Activated CD4-positive, alpha-beta T cell treated with anti-CD3 and anti-CD28 coated beads, Interleukin-2, amount 50 U/mL, for 48 hours (primary cell): ENCODE measurements at places on chromosomes 4 and X.
A peak's percentile ranks its signal among the peaks of the same experiment; 100 is the strongest.

GRCh38 chr4:19803406-19803805, 448.3 kb upstream of the SLIT2 start:
- no peak for DNase-seq

GRCh38 chr4:183300070-183300469, 20.0 kb downstream of the CLDN22 start:
- DNase-seq = no peak

DNA sequence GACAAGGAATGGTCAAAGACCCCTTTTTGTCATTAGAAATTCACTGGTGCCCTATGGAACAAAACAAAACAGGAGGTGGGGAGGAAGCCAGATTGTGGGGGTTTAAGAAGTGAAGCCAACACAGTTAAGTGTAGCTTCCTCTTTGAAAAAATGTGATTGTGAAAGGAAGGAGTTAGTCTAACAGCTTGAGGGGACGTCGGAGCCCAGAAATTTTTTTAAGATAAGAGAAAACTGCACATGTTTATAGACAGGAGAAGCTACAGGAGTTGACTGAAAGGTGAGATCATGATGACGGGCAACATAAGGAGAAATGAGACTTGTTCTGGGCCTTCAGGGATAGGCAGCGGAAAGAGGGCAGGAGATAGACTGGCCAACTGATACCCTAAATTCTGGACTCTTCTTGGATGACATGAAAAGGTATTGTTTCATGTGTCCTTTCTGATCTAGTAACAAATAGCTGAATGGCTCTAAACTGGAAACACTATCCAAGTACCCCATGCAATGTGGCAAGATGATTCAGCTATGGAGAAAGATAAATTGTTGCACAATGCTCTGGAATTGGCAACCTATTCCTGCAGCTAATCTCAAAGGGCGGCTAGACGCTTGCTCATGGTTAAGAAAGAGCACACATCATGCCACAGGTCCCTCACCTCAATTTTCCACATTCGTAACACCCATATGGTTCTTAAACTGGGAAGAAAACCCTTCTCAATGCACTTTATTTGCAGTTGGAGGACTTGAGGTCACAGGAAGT, 3.7 kb upstream of the HDAC8 start:
- no peak for DNase-seq

- DNase-seq = no peak
Observed at GRCh38 chr4:147928400-147928799, 196.5 kb downstream of the ARHGAP10 start.

DNA sequence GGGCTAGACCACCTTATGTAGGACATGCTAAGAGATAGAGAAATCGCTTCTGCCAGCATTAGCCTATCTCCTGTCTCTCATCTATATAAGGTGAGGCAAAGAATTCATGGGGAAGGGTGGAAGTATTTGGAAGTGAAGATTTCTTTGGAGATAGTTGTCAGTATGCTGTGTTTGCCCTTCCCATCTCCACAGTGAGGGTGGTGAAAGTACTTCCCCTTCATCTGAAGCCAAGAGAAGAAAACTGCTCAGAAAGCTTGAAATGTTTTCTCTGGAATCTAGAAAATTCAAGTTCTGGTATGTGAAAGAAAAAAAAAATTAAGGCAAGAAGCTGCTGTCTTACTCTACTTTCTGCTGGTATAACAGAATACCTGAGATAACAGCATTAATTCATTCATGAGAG, 12.3 kb upstream of the ADH5 start:
- DNase-seq = no peak

DNA sequence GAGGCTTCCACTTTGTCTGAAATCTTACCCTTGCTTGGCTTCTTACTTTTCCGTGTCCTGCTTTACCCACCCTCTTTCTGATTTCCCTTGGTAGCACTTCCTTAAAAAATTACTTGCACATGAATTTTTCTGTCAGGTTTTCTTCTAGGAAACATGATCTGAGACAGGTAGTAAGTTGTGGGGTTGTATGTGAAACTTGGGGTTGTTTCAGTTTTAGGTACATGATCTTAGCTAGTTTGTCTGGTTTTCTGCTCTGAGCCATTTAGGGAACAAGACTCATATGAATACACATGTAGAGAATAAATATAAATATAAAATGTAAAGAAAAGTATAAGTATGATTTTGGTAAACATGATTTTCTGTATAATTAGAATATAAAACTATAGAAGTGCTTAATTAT, 17.4 kb upstream of the ARMCX2 start:
- no peak for DNase-seq

DNA sequence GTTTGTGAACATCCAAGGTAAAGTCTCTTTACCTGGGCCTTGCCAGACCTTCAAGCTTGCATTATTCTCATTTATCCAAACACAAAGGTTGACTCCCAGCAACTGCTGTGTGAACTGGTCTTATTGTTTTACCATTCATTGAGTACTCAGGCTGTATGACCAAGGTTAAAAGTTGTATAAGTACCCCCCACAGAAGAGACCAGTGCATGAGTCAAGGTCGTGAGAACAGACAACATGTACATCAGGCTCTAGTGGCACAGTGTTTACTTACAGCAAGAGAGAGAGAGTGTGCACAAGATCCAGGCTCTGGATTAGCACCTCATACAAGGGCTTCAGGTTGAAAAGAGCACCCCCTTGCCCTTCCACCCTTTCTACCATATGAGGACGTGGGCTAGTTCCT, 77.4 kb upstream of the EFNB1 start:
- no peak for DNase-seq

GRCh38 chr4:72568959-72569718, at the start of gene ADAMTS3:
TSS of gene ADAMTS3 (minus strand) at chr4:72569221. CDS start at chr4:72568762, 459 bp downstream.
- DNase-seq = peak; percentile 6

DNA sequence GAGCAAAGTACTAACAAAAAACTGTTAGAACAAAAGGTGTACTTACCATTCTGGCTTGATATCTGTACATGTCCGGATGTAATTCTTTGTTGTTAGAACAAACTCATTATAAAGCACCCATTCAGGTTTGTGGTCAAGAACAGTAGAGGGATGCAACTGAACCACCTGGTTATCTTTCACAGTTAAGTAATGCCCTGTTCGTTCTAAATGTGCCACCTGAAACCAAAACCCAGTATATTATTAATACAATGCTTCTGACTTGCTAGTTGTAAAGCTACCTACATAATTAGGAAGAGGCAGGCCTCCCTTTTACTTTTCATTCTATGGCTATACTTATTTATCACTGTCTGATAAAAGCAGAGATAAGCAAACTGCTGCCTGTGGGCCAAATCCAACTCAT, 54.8 kb downstream of the DHX15 start:
- no peak for DNase-seq

DNA sequence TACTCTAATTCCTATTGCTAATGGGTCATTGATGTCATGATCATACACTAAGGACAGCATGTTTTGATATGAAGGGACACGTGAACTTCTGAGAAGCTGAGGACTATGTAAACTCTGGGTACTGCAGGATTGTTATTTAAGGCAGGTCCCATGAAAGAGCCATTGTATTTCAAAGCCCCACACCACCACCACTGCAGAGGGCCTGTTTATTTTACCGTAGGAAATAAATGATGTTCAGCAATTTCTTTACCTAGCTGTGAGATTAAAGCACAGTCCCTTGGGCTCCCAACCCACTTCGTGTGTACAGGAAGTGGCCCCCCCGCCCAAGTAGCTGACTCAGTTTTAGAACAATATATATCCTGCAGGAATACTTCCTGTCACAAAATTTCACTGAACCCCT, 89.8 kb upstream of the ACSL4 start:
- no peak for DNase-seq

DNA sequence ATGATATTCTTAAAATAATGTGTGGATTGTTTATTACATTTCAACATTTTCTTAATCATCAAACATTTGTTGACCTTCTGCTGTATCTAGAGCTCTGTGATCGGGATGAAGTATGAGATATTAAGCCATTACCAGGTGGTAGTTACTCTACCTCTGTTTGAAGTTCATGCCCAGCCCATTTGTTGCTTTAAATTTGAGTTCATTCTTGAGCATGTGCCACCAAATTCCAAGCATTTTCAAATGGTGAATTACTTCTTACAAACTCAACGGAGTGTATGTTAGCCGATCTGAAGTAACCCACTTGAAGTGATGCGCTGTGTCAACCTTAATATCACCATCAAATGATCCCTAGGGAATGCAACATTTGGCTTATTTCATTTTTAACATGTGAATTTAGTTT, 7.3 kb upstream of the DTHD1 start:
- no peak for DNase-seq

DNA sequence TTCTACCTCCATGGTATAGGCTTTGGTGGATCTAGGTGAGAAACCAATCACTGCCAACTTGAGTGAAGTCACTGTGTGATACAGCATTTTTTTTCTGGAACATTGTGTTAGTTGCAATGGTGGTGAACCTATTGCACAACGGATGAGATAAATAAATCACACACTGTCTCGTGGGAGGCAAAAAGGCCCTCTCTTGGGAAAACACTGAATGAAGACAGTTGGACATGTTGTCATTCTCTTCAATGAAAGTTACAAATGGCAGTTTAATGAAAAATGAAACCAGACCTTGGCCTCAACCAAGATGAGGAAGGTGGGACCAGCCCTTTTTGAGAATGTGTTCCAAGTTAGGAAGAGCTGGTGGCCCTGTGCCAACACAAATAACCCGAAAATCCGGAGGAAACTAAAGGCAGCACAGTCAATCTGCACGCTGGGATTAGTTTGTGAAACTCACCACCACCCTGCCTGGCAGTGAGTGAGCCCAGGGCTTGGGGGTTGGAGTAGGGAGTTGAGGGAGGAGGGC, 5.4 kb upstream of the ADGRG2 start:
- no peak for DNase-seq

DNA sequence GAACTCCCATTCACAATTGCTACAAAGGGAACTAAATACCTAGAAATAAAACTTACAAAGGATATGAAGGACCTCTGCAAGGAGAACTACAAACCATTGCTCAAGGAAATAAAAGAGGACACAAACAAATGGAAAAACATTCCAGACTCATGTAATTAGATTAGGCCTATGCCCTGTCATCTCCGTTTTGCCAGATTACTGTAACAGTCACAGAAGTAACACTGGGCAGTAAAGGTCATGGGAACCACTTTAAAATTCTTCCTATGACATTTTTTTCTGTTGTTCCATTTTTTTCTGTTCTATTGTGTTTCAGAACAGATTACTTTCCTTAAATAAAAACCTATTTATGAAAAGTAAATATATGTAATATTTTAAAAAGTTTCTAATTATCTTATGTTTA, 199.4 kb upstream of the CENPE start:
- no peak for DNase-seq

DNA sequence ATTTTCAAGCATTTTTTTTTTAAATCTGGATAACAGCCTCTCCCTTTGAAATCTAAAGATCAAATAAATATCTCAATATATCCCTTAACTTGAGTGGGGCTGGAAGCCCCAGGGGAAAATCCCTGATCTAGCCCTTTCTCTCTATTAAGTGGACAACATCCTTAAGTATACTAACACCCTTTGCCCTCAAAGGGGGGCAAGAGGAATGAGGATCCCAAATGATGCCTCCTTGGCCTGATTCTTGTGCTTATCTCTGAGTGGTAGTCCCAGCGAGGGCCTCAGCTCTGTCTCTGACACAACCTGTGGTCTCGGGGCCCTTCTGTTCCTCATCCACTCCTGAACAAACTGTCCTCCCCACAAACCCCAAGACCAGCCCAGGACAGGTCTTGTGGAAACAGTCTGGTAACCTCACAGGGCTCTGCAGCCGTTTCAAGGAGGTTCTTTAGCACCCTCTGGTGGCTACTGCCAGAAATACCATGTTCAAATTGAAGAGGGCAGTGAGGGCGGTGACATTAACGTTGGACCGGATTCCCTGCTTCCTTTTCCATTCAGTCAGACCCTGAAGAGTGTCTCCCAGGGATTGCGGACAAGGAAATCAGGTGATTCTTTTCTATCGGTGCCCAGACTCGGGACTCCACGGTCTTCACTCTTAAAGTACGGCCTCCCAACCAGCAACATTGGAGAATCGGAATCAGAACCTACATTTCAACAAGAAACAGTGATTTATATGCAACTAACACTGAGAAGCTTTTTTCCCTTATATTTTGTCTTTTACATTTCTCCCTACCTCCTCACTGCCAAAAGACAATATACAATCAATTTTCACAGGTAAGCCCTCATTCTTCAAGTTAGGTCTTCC, 13.0 kb downstream of the CXCL13 start:
- DNase-seq = peak; percentile 63

GRCh38 chrX:110759785-110760184, 35.8 kb downstream of the CHRDL1 start:
- no peak for DNase-seq

DNA sequence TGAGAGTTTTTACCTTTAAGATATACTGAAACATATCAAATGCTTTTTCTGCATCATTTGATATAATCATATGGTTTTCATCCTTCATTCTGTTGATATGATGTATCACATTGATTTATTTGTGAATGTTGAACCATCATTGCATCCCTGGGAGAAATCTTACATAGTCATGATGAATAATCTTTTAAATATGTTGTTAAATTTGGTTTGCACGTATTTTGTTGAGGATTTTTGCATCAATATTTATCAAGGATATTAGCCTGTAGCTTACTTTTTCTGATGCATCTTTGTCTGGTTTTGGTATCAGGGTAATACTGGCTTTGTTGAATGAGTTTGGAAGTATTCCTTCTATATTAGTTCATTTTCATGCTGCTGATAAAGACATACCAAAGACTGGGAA, 541.4 kb downstream of the TLL1 start:
- no peak for DNase-seq

GRCh38 chr4:123229286-123229685, 167.3 kb upstream of the SPRY1 start:
- no peak for DNase-seq

GRCh38 chr4:184097241-184097605, 120.5 kb downstream of the ENPP6 start:
- DNase-seq = peak; percentile 32

GRCh38 chr4:157045507-157046127, 30.3 kb upstream of the GLRB start:
- no peak for DNase-seq

GRCh38 chr4:65234061-65234460, 436.2 kb downstream of the EPHA5 start:
- DNase-seq = no peak

DNA sequence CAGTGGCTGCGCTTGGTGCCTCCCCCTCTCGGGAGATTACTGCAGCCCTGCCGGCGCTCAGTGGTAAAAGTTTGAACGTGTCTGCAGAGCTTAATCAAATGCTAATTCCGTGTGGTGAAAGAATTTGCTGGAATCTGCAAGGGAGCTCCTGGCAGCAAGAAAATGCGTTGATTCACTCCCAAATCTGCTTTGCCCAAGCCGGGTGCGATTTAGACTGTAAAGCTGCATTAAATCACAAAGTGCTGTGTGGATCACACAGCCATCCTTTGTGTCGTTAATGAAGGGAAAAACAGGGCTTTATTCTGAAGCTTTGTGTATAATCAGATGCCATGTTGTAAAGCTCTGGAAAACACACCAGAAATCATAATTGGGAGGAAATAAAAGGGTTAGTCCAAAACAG, 444.1 kb downstream of the BCOR start:
- no peak for DNase-seq

- no peak for DNase-seq
Observed at GRCh38 chrX:40380655-40381488, 199.9 kb upstream of the ATP6AP2 start.
